ENCODE measurements at places on chromosomes 11 and 22.
A peak's percentile ranks its signal among the peaks of the same experiment; 100 is the strongest.

DNA sequence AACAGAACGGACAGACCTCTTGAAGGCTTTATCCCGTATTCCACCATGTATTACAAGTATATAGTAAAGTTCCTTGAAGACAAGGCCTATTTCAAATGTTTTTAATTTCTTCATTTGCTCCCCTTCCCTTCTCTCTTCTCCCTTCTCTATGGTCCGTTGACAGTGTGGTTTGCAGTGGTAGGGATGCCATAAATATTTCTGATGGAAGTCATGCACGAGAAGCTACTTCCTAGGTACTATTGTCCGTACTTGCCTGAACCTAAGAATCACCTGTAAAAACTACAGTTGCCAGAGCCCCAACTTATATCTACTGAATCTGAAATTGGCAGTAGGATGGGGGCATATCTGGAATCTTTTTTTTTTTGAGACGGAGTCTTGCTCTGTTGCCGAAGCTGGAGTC, 2.8 kb downstream of the PISD start:
- no peak overlapping the region for H3K4me3 ChIP-seq
- H3K4me1 ChIP-seq, result peaks cover 16% of the 10 kb centered on the region
- no peak overlapping the region for H3K27ac ChIP-seq
- no peaks in the 10 kb centered on the region for H3K36me3 ChIP-seq

DNA sequence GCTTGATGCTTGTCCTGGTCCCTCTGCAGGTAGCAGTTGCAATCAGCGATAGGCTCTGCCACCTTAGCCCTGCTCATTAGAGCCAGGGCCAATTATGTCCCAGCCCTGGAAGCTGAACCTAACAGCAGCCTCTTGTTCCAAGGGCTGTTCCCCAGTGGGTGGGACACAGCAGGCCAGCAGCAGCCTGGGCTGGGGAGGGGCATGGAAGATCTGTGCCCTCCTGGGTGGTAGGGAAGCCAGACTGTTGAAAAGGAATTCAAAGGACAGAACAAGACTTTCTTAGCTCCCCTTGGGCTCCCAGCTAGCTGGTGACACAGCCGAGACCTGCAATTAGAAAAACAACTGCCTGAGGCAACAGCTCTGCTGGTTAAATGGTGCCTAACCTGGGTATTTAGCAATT, 17.4 kb downstream of the DRD2 start:
- peaks cover 4% of the 10 kb centered on the region for H3K4me1 ChIP-seq
- no peak overlapping the region for H3K4me3 ChIP-seq

GRCh38 chr22:49078076-49078710, 749.5 kb downstream of the BRD1 start:
- H3K27ac ChIP-seq, result no peak overlapping the region
- no peaks in the 10 kb centered on the region for H3K27me3 ChIP-seq
- no peak overlapping the region for H3K4me3 ChIP-seq
- DNase-seq, result no peak
- H3K4me1 ChIP-seq, result no peaks in the 10 kb centered on the region

DNA sequence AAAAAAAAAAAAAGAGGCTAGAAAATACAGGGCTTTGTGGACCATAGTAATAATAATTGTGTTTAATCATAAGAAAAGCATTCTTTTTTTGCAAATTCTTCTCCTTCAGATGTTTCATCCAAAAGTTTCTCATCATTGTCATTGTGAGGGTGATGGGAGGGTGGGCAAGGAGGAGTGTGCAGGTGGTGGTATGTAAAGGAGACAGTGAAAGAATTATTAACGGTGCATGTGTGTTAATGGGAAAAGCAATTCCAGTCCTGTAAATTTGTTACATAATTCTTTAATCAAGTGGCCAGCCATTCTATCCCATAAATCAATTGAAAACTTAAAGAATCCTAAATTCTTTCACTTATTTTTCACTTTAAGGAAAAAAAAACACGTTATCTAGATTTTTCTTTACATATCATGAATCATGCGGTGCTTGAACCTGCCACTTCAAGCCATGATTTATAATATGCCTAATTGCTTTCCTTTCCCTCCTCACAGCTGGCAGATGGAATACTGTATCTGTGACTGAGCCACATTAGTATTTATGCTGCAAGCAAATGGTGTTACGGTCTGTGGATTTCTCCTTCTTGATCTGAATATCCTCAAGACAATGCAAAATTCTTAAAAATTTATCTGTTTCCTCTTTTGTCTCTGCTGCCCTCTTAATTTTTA, 318.5 kb downstream of the JRKL start:
- no peaks in the 10 kb centered on the region for H3K27me3 ChIP-seq
- no peaks in the 10 kb centered on the region for H3K4me1 ChIP-seq
- H3K27ac ChIP-seq, result no peak overlapping the region
- no peak overlapping the region for H3K4me3 ChIP-seq

- H3K36me3 ChIP-seq, result no peaks in the 10 kb centered on the region
- peaks cover 9% of the 10 kb centered on the region for H3K4me1 ChIP-seq
- no peak for DNase-seq
- no peak overlapping the region for H3K4me3 ChIP-seq
- H3K27me3 ChIP-seq, result no peaks in the 10 kb centered on the region
- H3K27ac ChIP-seq, result no peak overlapping the region
These were observed 8.8 kb downstream of the CXCR5 start for GRCh38 chr11:118892514-118892913.

DNA sequence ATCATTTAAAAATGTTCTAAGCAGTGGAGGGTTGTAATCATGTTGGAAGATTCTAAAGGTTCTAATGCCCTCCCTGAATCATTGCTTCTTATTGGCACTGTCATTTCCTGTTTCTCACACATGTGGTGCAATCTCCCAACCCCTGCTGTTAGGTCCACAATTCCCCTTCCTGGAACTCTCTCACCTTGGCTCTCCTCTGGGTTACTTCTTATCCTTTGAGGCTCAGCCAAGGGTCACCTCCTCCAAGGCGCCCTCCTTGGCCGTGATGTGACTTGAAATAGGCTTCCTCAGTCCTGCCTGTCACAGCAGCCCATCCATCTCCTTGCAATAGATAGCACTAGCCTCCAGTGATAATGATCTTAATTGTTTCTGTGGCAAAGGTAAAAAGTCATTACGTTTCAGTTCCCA, 149.8 kb downstream of the TTC17 start:
- H3K4me3 ChIP-seq, result no peak overlapping the region
- H3K36me3 ChIP-seq, result no peaks in the 10 kb centered on the region
- no peak overlapping the region for H3K27ac ChIP-seq
- DNase-seq, result no peak
- H3K27me3 ChIP-seq, result 0 out of 2 replicates have a peak, but pooled peaks cover 3% of the 10 kb centered on the region

DNA sequence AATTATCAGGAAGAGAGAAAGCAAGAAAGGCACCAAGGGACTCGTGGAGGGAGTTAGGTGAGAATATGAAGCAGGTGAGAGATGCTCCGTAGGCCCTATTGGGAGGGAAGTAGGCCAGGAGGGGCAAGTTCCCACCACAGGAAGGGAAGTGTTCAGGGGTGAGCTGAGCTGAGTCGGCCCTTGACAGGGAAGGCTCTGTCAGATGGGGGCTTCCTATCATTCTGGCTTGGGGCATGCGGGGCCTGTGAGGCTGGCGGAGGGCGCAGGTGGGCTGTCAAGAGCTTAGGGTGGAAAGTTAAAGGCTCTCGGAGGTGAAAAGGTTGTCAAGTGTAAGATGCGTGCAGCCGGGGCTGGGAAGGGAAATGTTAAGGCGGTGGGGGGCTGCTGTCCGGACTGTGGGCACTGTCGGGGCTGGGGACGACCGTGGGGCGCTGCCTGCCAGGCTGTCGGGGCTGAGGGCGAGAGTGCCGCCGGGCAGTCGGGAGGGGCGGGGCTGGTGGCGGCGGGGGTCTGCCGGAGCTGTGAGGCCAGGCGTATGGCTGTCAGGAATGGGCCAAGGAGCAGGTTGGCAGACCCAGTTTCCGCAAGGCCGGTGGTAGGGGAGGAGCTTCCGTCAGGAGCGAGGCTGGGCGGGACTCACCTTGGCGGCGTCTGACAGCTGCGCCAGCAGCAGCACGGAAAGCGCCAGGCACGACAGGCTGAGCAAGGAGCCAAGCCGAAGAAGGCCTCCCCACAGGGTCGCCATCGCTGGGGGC, 496 bp downstream of the TMEM9B start:
- DNase-seq, result peak; percentile 50
- H3K36me3 ChIP-seq, result peaks cover 8% of the 10 kb centered on the region
- H3K4me1 ChIP-seq, result peaks cover 12% of the 10 kb centered on the region
- H3K4me3 ChIP-seq, result peak overlapping the region; percentile 85

GRCh38 chr11:82738091-82738490, 4.4 kb upstream of the FAM181B start:
- H3K27me3 ChIP-seq, result peaks cover 5% of the 10 kb centered on the region
- no peak overlapping the region for H3K4me3 ChIP-seq
- no peaks in the 10 kb centered on the region for H3K4me1 ChIP-seq
- no peak overlapping the region for H3K27ac ChIP-seq
- H3K36me3 ChIP-seq, result no peaks in the 10 kb centered on the region

DNA sequence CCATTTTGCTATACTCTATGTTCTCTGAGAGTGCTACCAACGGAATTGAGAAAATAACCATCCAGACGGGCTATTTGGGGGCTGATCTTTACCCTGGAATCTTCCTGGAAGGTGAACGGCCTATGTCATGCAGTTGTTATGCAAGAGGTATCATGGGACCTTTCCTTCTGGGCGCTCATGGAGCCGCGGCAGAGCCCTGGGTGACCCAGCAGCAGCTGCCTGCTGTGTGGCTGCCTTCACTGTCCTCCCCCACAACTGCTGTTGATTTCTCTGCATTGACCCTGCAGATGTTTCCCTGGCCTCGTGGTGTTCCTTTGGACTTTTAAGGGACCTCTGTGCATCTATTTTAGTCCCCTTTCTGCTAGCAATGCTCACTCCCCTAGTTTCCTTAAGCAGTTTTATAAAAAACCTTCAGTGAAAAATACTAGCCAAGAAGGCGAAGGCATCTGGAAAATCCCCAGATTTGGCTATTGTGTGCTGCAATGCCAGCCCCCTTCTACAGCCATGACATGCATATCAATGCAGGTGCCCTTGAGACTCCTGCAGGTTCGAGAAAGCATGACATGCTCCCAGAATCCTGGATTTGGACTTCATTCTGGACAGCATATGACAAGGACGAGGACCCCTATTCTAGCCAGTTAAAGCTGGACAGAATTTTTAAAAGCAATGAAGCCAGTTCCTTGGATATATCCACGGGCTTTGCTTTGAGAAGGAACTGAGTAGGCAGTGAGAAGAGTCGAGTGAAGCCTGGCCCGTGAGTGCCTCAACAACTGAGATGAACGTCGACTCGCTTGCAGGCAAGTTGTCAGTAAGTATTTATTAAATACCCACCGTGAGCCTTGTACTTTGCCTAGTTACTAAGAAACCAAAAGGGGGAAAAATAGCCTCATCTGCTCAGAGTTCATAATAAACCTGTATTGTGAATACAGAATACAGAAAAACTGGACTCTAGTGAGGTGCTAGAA, at the start of gene SLC25A18:
Gene SLC25A18, plus strand, starts transcription at position 593 of the 965 bp plus-strand sequence. CDS start 16,447 bp downstream, outside the sequence.
- no peaks in the 10 kb centered on the region for H3K4me1 ChIP-seq
- H3K4me3 ChIP-seq, result no peak within 1 kb of the TSS
- H3K36me3 ChIP-seq, result no peaks in the 10 kb centered on the region
- no peak for DNase-seq

- H3K36me3 ChIP-seq, result no peaks in the 10 kb centered on the region
- H3K4me3 ChIP-seq, result peak overlapping the region; percentile 24
- peaks cover 48% of the 10 kb centered on the region for H3K4me1 ChIP-seq
- H3K27me3 ChIP-seq, result peaks cover 63% of the 10 kb centered on the region
- no peak for DNase-seq
These were observed 534 bp downstream of the WNT7B start for GRCh38 chr22:45976254-45977002.

DNA sequence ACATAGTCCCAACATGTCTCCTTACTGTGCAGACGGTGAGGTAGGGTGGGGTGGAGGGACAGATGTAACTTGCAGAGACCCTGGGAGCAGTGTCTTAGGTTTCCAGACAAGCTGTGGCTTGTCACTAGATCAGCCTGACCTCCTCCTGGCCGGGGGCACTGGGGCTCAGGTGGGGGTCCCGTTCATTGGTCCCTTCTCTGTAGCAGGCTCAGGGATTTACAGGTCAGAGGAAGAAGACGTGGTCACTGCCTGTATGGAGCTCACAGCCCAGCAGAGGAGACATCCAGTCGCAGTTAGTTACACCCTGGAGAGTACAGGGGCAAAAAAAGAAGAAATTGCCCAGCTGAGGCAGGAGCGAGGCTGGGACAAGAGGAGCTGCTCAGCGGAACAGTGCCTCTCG, 22.0 kb upstream of the TUB start:
- no peaks in the 10 kb centered on the region for H3K36me3 ChIP-seq
- no peak overlapping the region for H3K27ac ChIP-seq
- H3K4me3 ChIP-seq, result no peak overlapping the region
- DNase-seq, result no peak
- no peaks in the 10 kb centered on the region for H3K4me1 ChIP-seq

DNA sequence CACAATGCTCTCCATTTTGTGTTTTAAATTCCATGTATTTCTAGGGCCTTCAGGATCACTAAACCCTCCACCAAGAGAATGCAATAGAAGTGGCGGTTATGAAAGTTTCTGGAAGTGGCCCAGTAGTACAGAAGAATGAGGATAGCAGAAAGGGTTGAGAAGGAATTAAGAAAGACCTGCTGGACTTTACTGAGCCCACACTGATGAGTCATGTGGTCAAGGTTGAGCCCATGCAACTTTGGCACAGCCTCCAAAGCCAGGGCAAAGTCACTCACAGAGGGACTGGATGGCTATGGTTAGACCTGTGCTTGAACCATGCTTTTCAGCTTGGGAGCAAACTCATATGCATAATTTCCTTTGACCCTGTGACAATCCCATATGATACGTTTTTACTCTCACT, 102.9 kb upstream of the PLET1 start:
- no peaks in the 10 kb centered on the region for H3K36me3 ChIP-seq
- no peak for DNase-seq
- H3K4me3 ChIP-seq, result no peak overlapping the region
- H3K4me1 ChIP-seq, result peaks cover 42% of the 10 kb centered on the region
- H3K27ac ChIP-seq, result no peak overlapping the region

DNA sequence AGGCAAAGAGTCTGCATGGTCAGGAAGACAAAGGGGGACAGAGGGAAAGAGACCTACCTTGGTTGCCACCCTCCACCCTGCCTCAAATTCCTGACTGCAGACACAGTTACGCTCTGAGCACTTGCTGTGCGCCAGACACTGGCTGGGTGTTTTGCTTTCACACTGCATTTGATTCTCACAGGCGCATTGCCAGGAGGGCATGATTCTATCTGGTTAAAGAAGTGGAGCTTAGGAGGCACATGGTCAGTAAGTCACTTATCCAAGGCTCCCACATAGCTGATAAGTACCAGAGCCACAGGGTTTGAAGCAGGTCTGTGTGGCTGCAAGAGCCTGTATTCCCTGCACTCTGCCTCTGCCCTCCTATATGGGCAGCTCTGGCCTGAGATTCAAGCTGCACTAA, 103.9 kb downstream of the TIMP3 start:
- H3K27ac ChIP-seq, result no peak overlapping the region
- DNase-seq, result no peak
- no peak overlapping the region for H3K4me3 ChIP-seq

Data from SJSA1 (cell line).